ENCODE measurements at places on chromosomes 4 and X.

DNA sequence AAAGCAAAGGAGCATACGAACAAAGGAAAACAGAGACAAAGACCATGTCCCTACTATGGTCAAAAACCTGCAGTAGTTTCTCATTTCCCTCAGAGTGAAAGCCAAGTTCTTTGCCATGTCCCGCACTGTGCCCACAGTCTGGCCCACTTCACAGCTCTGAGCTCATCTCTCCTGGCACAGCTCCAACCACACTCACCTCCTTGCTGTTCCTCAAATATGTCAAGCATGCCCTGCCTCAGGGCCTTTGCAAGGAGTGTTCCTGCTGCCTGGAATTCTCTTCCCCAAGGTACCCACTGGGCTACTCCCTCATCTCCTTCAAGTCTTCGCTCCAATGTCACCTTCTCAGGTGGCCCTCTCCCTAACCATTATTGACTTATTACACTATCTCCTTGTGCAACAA lies 72.1 kb downstream of the COX18 start:
- no peak for DNase-seq

GRCh38 chr4:176149680-176150355 lies 45.6 kb downstream of the SPATA4 start:
- no peak for DNase-seq

DNA sequence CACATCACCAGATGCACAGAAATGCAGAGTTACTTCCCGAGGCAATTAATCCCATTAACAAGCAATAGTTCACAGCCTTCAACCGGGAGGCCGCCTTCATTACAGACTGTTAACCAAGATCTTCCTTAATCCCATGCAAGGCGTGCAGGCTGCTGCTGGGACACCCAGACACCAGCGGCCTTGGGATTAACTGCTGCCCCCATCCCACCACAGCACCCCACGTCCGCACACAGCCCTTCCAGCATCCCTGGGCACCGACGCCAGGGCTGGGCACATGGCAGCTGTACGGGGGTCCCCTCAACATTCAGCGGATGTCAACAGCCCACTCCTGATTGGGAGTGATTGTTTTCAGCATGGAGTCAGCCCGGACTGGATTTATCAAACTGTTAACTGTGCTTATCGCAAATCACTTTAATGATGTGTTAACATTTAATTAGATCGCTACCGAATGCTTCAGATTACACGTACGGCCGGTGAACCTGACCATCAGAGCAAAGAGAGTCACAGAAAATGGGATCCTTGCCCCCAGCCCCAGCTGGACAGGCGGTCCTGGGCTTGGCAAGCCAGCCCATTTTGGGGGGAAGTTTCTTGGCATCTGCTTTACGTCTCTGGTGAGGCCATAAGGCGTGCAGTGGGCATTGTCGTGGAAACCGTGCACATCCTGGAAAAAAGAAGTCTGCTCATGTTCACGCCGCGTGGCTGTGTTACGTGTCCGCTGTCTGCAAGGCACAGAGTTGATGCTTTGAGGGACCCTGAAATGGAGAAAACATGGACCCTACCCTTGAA lies 126.4 kb downstream of the HMX1 start:
- DNase-seq, result no peak

GRCh38 chrX:11380187-11380844 lies 87.1 kb downstream of the AMELX start:
- no peak for DNase-seq

DNA sequence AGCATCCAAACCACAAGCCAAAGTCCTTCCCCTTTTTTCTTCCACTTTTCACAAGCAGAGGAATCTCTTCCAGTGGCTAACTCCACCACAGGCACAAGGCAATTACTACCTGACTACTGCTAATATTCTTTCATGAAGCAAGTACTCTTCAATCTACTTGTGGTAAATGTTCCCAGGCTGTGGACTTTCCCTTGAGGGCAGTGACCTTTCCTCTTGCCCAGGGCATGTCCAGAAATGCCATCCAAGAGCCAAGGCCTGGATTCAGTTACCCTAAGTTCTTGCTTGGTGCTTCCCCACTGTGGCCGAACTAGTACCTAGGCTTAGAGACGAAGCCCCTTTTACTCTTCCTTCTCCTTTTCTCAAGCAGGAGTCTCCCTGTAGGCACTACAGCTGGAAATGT lies 400.7 kb downstream of the DCAF12L2 start:
- DNase-seq, result no peak

DNA sequence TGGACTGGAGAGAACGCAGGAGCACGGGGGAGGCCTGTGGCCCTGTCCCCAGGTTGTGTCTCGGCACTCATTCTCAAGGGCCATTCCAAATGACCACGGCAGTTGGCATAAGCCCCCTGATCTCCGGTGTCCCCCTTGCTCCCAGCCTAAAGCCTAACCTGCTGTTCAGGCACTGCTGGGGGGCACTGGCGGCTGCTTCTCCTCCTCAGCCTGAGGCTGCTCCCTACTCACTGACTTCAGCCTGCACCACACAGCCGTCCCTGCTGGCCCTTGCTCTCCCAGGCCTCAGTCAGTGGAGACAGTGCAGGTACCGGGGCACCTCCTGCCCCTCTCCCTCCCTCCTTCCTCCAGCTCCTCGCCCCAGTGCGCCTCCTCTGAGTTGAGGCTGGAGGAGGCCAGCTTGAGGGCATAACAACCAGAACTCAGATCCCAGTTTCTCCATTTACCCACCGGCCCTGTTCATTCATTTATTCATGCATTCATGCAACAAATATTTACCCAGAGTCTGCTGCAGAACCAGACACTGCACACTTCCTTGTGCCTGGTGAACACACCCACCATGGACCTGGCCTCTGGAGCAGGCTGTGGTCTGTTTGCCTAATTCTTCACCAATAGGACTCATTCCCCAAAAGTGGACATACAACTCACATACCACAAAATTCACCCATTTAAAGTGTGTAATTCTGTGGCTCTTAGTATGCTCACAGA lies 65.0 kb downstream of the CPZ start:
- no peak for DNase-seq

GRCh38 chrX:13043138-13043537 lies 1.3 kb downstream of the FAM9C start:
- DNase-seq, result no peak

DNA sequence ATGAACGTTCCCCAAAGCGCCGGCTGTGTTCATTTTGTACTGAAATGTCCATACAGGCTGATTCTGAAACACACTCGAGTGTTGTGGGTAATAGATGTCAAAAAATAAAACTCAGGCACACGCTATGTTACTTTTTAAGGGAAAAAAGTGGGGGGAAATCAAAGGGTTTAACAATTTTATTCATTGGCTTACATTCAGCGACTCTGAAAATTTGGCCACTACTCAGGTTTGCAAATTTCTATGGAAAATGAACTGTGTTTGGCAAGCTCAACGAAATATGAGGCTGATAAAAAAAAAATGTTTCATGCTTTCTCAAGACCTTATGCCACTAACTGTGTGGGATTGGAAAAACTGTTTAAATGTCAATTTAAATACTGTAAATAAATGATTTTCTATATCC lies 18.5 kb downstream of the AMELX start:
- DNase-seq, result no peak

DNA sequence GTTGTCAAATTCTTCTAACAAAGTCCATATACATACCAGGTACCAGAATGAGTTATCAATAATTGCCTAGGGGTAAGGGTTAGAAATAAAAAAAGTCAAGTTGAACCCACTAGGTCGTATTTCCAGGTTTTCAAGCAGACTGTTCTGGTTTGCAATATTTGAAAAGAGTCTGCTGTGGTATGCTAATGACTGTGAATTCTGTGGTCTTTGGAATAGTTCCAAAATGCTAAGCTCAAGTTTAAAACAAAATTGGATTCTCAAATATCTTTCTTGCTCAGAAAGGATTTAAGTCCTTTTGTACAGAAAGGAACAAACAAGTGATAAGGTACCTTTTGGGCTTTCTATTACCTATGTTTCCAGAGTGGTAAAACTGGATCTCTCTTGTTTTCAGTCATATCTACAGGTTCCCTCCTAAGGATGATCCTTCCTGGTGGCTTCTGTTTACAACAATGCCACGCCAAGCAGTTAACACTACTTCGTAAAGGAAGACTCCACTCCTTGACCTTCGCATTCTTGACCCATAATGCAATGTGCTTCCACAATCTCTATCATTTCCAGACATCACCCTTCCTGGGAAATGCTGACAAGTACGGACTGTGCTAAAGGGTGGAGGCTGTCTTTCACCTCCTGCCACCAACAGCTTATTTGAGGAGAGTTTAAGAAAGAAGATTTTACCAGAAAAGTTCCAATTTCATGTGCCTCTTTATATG lies 531.7 kb upstream of the FTHL17 start:
- DNase-seq, result no peak

DNA sequence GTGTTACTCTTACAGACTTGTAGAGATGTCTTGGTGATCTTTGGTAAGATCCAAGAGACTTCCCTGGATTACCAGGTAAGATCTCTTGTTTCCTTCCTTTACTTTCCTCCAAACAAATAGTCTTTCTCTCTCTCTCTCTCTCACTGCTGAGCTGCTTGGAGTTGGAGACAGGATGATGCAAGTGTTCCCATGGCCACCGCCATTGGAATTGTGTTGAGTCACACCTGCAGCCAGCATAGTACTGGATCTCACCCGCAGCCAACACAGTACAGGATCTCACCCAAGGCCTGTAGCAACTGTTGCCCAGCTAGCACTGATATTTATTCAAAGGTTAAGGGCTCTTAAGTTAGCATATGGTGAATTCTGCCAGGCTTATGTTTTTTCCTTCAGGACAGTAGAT lies 1080.9 kb downstream of the FAT4 start:
- no peak for DNase-seq

DNA sequence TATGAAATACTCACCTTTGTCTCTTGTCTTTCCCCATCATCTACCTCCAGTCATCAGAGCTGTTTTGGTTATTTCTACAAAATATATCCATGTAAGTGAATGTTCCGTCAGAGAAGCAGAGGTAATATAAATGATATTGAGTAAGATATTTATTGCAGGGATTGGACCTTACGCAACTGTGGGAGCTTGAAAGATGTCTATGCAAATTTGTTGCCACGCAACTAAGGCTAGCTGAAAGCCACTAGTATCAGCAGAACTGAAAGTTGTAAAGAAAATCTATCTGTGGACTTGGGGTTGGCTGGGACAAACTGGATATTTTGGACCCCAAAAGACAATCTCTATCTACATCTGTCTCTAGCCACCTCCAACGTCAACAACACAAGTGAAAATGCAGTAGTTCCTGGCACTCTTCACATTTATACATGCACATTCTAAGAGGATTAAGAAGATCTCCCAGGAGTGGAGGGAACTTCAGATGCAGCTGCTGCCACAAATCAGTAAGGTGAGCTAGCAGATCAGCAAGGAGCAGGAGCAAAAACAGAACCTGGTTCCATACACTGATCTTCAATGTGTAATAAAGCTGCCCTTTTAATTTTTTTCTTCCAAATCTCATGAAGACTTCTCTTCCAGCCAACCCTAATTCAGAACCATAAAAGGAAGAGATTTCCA lies 8.5 kb upstream of the CCSER1 start:
- no peak for DNase-seq

GRCh38 chrX:48306175-48306574 lies 50.3 kb downstream of the SSX3 start:
- no peak for DNase-seq

GRCh38 chr4:20544645-20545044 lies 155.6 kb upstream of the PACRGL start:
- DNase-seq, result no peak

- no peak for DNase-seq
Observed at GRCh38 chr4:52842792-52843191, 19.3 kb upstream of the RASL11B start.

GRCh38 chr4:43103048-43103447 lies 210.5 kb downstream of the GRXCR1 start:
- DNase-seq, result no peak

GRCh38 chr4:158644760-158645159 lies 26.9 kb downstream of the C4orf46 start:
- no peak for DNase-seq

GRCh38 chrX:9677098-9677739 lies 88.4 kb downstream of the GPR143 start:
- no peak for DNase-seq

- DNase-seq, result no peak
Observed at GRCh38 chr4:6221851-6222760, 21.8 kb upstream of the JAKMIP1 start.

GRCh38 chrX:97132664-97133415 lies 249.1 kb downstream of the RPA4 start:
- DNase-seq, result no peak

GRCh38 chr4:3256230-3257102 lies 7.5 kb downstream of the MSANTD1 start:
- no peak for DNase-seq

DNA sequence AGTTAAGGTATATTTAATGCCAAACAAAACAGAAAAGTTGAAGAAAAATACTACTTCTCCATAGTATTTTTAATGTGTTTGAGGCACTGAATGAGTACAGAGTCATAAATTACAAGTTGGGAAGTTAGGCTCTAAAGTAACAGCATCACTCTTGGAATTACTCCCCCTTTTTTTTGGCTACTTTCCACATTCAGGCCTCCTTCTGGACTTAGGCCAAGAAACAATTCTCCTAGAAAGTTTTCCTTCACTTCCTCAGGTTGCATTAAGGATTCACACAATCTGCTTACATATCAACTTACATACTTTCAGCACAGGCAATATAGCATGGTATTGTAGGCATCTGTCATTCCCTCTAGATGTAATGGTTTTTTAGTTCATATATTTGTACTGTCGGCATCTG lies 52.1 kb downstream of the TMEM165 start:
- no peak for DNase-seq

GRCh38 chr4:53788011-53788410 lies 196.7 kb upstream of the LNX1 start:
- no peak for DNase-seq

- DNase-seq, result no peak
Observed at GRCh38 chr4:72896515-72896914, 173.0 kb downstream of the COX18 start.

DNA sequence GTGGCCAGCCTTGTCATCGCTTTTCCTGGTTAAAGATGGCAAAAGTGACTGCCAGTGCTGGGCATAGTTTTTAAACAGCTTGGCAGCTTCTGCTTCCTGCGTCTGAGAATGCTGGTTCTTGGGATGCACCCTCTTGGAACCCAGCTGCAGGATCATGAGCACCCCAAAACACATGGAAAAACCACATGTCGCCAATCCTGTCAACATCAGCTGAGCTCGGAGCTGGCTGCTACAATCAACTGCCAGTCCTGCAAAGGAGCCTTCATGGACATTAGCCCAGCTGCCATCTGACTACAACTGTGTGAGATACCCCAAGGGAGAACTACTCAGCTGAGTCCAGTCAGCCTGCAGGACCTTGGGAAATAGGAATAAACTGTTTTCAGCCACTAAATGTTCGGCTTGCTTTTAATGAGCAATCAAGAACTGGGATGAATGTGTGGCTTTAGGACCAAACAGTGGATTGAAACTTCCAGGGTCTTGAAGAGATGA lies 31.0 kb downstream of the OSTC start:
- DNase-seq, result no peak

- no peak for DNase-seq
Observed at GRCh38 chr4:25011135-25011866, 19.4 kb downstream of the LGI2 start.

DNA sequence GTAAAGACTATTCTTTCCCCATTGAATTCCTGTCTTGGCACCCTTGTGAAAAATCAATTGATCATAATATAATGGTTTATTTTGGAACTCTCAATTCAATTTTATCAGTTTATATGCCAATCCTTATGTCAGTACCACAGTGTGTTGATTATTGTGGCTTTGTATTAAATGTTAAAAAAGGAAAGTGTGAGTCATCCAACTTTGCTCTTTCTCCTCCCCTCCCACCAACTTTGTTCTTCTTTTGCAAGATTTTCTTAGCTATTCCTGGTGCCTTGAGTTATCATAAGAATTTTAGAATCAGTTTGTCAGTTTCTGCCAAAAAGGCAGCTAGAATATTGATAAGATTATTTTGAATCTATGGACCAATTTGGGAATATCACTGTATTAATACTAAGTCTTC lies 11.2 kb upstream of the RNF175 start:
- DNase-seq, result no peak

Data from stimulated activated CD4-positive, alpha-beta T cell treated with anti-CD3 and anti-CD28 coated beads, TNF-alpha, amount 100 ng/mL, for 1 hour (primary cell).